ENCODE measurements at places on chromosomes 7 and 10. TPM values are rescaled to one million over a fixed set of nuclear protein-coding genes. Genes with fewer than 3 reads are reported as not detected.

Gene ERVW-1
- not detected for total RNA-seq

Gene NPC1L1
- not detected for total RNA-seq

Gene ZPBP
- not detected for total RNA-seq

Gene ACBD7
- 10.2 TPM for total RNA-seq

Gene C10orf90
- total RNA-seq, result not detected

Gene BAMBI
- 31.5 TPM for total RNA-seq

Gene ATRNL1
- total RNA-seq, result 7.1 TPM

Gene CLDN4
- total RNA-seq, result 0.15 TPM

Gene C7orf33
- total RNA-seq, result not detected

DNA sequence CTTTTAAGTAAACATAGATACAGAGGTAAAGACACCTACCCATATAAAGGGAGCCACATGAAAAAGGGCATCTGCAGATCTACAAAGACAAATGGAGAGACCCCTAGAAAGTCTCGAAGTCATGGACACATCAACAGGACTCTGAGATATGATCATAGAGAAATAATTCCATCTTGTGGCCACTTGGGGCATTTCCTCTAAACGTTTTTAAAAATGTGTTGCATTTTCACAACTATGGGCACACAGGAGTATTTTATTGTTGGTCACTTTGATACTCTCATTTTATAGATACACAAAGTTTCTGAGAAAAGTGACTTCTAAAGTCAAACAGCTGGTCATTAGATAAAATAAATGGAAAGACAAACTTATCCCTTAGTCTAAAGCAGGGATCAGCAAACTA lies 87.1 kb downstream of the CRTAC1 start:
- no peak for DNase-seq

DNA sequence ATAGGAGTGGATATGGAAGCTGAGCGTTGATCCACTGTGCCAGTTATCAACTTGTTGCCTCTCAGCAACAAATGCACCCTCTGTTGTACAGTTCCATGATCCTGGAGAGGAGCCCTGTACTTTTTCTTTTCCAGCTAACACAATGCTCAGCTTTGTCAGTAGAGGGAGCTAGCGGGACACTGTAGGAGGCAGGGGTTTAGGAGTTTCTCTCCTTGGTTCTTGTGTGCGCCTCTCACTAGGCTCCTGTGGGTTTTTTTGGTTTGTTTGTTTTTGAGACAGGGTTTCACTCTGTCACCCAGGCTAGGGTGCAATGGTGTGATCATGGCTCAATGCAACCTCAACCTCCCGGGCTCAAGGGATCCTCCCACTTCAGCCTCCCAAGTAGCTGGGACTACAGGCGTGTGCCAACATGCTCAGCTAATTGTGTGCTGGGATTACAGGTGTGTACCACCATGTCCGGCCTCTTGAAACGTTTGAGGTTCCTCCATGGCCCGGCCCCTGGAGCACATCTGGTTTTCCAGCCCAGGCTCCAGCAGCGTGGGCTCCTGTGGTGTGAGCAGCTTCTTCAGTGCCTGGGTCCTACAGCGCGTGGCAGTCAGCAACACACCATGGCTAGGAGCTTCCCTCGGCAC lies 12.0 kb upstream of the MARVELD1 start:
- DNase-seq, result peak; percentile 55

DNA sequence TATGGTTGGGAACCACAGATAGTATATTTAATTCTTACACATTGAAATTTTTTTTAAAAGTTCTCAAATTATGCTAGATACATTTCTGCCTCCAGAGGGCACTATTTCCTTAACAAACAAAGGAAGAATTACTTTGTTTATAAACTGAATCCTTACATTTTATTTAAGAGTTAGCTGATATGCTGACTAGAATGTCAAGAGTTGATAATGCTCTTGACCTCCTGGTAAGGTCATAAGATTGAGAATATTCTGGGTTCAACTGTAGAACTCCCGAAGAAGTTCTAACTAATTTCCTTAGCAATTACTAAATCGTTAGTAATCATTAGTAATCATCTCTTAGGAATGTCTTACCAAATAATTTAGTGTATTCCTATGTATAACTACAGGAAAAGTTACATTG lies 95.3 kb upstream of the CYP26C1 start:
- peak; percentile 8 for DNase-seq

- DNase-seq, result peak; percentile 27
These were observed 3.6 kb downstream of the VAX1 start for GRCh38 chr10:117134306-117135025.

DNA sequence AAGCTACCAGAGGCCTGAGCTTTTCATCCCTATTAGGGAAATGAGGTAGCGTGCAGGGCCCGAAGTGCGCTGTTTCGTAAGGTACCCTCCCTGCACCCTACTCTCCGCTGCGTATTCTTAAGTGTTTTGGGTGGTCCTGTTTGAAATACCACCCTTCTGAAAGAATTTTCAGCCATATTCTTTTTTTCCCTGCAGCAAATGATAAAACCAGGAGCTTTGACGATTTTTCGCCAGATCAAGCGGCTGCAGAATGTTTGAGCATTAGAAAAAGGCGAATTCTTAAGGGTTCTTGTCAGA lies 1.2 kb downstream of the RSBN1L start:
- DNase-seq, result no peak

- no peak for DNase-seq
These were observed 8.2 kb upstream of the CXCL12 start for GRCh38 chr10:44393051-44393630.

- DNase-seq, result no peak
These were observed 94.2 kb downstream of the LRMDA start for GRCh38 chr10:75525646-75526045.

DNA sequence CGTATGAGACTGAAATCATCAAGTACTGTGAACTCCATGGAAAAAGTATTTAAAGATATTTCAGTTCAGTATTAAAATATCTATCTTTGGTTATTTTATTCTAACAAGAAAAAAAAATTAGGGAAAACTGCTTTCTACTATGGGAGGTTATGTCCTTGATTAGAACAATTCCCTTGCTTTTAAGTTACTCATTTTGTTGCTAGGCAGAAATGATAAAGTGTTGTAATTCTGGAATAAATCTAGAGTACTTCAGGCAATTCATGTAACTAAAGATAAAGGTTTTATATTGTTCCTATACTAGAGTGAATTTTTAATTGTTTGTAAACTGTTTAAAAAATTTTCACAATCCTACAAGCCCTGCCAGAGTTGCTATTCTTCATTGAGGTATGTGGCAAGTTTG lies 92.0 kb downstream of the BBS9 start:
- DNase-seq, result no peak

GRCh38 chr10:24415455-24416125 lies 206.7 kb downstream of the KIAA1217 start:
- no peak for DNase-seq

DNA sequence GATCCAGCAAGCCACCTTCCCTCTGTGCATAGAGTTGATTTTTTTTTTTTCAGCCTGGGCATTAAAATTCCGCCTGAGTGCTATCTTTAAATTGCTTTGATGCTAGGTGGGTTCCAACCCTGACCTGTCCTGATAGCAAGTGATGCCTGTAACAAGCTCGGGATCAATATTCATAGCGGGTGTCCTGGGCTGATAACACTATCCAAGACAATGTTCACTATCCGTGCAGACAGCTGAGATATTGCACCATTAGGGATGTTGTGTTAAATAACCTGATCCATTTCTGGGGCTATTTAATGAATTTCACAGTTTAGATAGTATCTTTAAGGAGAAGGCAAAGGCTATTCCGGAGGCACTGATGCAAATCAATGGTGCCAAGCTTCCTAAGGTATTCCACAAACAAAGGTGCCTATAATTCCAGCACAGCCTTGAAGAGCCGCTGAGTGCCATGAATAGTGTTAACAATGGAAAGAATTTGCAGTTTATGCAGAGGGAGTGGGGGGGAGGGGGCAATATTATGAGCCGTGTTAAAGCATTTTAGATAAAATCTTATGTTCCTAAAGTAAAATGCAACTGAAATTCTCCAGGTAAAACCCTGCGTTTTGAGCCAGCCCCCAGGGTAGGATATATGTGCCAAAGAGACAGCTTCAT lies 4.2 kb upstream of the NKX1-2 start:
- DNase-seq, result no peak

GRCh38 chr7:44220358-44221112 lies 19.8 kb downstream of the YKT6 start:
- no peak for DNase-seq

- no peak for DNase-seq
These were observed 152.4 kb downstream of the KIF20B start for GRCh38 chr10:89853781-89854191.

GRCh38 chr10:70592186-70592735 lies 10.3 kb downstream of the PRF1 start:
- no peak for DNase-seq

GRCh38 chr7:70052691-70053090 lies 454.4 kb downstream of the AUTS2 start:
- DNase-seq, result no peak

DNA sequence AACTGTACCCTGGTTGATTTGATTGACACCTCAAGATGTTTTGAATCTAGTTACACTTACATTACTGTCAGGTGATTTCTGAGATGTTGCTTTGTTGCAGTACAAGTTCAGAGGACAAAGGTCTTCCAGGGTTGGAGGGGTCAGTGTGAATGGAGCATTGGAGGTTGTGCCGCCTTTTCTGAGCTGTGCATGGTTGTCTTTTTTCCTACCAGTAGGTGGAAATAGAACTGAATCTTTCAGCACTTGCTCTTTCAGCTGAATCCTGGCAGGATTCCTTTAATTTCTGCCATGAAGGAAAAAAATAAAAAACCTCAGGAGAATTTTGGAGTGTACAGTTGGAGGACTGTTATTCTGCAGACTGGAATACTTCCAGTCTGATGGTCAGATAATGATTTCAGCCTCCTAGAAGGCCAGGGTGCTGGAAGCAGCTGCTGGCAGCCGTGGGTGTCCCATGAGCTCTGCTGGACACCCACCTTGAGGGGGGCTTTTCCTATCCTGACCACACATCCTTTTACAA lies 82.7 kb downstream of the PLCE1 start:
- DNase-seq, result peak; percentile 15

- no peak for DNase-seq
These were observed 741.7 kb upstream of the GALNT17 start for GRCh38 chr7:70390251-70390650.

DNA sequence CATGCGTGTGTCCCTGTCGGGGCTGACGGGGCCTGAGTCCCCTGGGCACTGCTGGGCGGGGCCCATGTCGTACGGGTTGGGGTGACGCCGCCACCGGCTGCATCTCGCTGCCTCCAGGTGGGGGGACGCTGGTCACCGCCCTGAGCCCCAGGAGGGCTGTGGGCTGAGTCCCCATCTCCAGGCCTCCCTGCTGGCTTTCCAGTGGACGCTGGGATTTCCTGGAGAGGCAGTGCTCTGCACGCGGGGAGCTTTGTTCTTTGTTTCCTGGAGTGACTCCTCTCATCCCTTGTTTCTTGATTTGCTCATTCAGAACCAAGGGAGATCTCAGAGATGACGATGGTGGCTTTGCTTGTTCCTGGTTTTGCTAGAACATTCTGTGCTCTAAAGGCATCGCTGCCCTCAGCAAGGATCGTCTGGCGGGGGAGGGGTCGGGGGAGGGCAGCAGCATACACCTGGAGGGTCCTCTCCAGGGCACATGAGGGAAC lies 21.0 kb downstream of the PWWP2B start:
- DNase-seq, result no peak

DNA sequence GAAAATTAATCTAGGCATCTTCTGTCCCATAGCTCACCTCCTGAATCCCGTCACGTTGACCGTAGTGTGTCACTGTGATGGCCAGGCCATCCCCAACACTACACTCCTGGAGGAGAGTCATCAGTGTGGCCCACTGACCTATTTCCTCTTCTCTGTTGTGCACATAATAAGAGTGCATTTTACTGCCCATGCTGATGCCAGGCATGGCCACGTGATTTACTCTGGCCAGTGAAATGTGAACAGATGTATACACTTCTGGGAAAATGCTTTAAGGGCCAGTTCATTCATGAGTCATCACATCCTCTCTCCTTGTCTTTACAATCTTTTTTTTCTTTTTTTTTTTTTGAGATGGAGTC lies 101.9 kb upstream of the PIP4K2A start:
- peak; percentile 88 for DNase-seq
